ENCODE measurements at places on chromosomes 7 and 10. TPM values are rescaled to one million over a fixed set of nuclear protein-coding genes. Genes with fewer than 3 reads are reported as not detected.

DNA sequence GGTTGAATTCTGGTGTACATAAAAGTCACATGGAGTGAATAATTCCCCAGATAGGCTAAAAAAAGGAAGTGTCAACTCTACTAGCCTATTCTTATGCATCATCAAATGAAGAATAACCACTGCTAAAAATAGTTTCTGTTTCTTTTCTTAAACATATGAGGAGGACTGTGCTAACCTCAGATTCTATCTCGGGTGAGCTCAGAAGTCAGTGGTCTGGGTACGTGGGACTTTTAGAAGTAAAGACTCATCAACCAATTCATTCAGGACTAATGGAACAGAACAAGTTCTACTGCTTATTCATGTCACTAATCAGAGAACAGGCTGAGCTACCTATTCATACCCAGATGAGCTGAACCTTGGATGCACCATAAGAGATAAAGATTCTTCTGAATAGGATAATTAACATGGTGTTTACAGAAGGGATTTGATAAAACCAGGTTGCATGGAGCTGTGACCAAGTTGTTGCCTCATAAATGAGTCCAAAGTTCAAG lies 9.5 kb upstream of the ASAH2 start:
- H3K4me3 ChIP-seq = no peak overlapping the region
- no peaks in the 10 kb centered on the region for H3K36me3 ChIP-seq
- no peak overlapping the region for H3K27ac ChIP-seq
- DNase-seq = no peak
- H3K27me3 ChIP-seq = no peaks in the 10 kb centered on the region

GRCh38 chr10:92972066-92972870 lies 88.3 kb upstream of the CYP26C1 start:
- H3K27me3 ChIP-seq = no peaks in the 10 kb centered on the region
- H3K4me3 ChIP-seq = no peak overlapping the region
- no peaks in the 10 kb centered on the region for H3K36me3 ChIP-seq
- H3K27ac ChIP-seq = no peak overlapping the region
- H3K4me1 ChIP-seq = no peaks in the 10 kb centered on the region

DNA sequence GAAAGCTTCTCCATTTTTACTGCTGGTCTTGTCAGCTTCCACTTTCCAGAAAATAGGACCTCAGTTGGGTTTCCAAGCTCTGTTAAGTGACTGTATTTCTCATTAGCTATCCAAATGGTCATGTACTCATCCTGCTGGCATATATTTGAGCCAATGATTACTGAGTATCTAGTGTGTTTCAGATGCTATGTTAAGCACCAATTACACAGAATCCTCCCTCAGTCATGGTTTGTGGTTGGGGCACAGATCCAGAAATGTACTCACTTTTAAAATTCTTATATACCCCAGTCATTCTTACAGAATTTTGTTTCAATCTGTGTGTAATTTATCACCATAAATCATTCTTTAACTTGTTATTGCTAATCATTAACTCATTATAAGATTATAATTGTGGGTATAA lies 362.3 kb upstream of the MTPN start:
- H3K27ac ChIP-seq = no peak overlapping the region
- no peaks in the 10 kb centered on the region for H3K36me3 ChIP-seq
- no peaks in the 10 kb centered on the region for H3K4me1 ChIP-seq
- DNase-seq = no peak

TBXAS1 gene
- total RNA-seq = 11.9 TPM

TRIM50 gene
- not detected for total RNA-seq

CALHM3 gene
- not detected for total RNA-seq
